ENCODE measurements at places on chromosomes 2 and 18. TPM values are rescaled to one million over a fixed set of nuclear protein-coding genes. Genes with fewer than 3 reads are reported as not detected.

The ANAPC1 gene
- total RNA-seq: 83.5 TPM

The PDE6D gene
- total RNA-seq: 25.5 TPM

The MC5R gene
- not detected for total RNA-seq

The SH3RF3 gene
- 14.3 TPM for total RNA-seq

The ABCG5 gene
- not detected for total RNA-seq

The LIMS4 gene
- 111 TPM for total RNA-seq
